CD4-positive, alpha-beta T cell treated with Interleukin-12 subunit alpha and Interleukin-12 subunit beta, for 1 hour (primary cell): ENCODE measurements at places on chromosomes 7 and 10.

- no peak for DNase-seq
These were observed 17.5 kb downstream of the ADRB1 start for GRCh38 chr10:114061148-114061547.

GRCh38 chr10:67088036-67088435 lies 162.2 kb downstream of the LRRTM3 start:
- no peak for DNase-seq

- DNase-seq = no peak
These were observed 130.7 kb upstream of the CELF2 start for GRCh38 chr10:10886861-10887531.

DNA sequence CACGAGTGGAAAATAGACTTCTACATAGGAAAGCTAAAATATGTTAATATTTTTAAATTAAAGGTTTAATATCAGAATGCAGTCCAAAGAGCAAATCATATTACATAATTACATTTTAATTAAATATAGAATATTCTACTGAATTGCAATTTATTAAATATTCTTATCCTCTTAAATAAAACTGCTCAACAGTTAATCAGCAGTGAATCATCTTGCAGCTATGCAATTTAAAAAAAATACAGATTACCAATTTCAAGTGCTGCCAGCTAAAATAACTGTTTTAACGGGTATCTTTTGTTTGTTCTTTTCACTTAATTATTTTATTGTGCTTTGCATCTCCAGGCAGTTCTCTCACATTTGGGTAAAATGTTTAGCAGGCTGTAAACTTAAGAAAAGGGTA lies 82.2 kb downstream of the ZNRF2 start:
- no peak for DNase-seq

- no peak for DNase-seq
These were observed 66.1 kb upstream of the CYP2C18 start for GRCh38 chr10:94617389-94617944.

GRCh38 chr10:133195096-133195495 lies 34.9 kb upstream of the UTF1 start:
- DNase-seq = no peak

DNA sequence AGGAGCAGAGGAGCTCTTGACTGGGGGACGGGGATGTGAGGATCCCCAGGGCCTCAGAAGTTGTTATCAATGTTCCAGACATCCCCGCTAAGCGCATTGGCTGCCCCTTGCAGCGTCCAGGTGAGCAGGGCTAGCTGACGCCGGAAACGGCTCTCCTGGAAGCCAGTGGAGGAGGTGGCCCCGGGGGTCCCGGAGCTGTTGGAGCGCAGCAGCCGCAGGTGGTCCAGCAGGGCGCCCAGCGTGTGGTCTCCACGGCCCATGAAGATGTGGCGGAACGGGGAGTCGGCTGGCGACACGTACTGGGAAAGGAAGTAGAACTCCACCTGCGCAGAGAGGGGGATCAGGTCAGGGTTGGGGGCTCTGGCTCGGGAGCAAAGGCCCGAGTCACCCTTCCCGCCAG lies 8.5 kb downstream of the MOSPD3 start:
- DNase-seq = no peak

- DNase-seq = no peak
These were observed 92.2 kb downstream of the AVL9 start for GRCh38 chr7:32587411-32587948.

- DNase-seq = peak; percentile 69
These were observed 134.3 kb downstream of the PRKCQ start for GRCh38 chr10:6445671-6446316.

DNA sequence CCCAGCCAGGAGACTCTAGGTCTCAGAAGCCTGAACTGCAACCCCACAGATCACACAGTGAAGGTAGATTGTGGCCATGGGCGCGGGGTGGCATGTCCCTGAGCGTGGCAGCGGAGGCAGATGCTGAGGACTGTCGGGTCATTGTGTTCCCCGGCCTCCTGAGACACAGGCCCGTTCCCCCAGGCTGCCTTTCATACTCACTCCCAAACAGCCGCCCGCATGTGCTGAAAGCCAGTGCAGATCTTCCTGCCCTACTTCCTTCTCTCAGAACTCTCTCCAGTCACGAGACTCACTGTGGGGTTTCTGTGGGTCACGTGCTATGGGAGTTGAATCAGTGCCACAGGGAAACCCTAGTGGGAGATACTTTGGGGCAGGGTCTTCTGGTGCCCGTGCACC lies 48.0 kb downstream of the ZNF467 start:
- DNase-seq = no peak

DNA sequence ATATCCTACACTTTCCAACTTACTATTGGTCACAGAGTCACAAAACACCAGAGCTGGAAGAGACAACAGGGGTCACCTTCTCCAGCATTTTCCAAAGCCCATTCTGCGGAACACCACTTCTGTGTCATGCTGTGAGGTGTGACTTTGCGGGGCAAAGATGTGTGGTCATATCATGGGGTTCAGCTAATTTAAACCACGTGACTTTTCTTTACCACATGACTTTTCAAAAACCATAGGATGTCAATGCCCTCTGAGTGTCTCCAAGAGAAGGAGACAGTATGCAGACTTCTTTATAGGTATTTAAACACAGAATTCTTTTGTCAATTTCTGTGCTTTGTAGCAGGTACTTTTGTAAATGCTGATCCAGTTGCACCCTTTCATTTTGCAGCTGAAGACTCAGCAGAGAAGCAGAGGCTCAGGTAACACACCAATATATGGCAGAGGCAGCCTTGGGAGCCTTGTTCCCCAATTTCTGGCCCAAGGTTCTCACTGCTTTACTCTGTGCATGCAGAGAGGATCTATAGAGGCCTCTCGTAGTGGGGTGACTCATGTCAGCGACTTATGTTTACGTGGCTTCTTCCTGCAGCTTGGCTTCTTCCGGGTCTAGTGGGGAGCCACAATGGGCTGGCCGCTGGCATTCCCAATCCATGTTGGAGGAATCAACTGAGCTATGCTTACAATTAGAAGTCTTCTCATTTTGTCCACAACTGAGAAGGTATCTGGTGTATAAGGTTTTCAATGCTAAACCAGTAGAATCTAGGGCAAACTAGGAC lies 104.0 kb upstream of the RHOBTB1 start:
- DNase-seq = no peak

- DNase-seq = no peak
These were observed 43.6 kb downstream of the RAB11FIP2 start for GRCh38 chr10:118003126-118003525.

- DNase-seq = no peak
These were observed at the start of gene CTTNBP2 for GRCh38 chr7:117873310-117874190. CTTNBP2 (minus strand) TSS chr7:117873441; CDS start chr7:117873415, 26 bp downstream.

DNA sequence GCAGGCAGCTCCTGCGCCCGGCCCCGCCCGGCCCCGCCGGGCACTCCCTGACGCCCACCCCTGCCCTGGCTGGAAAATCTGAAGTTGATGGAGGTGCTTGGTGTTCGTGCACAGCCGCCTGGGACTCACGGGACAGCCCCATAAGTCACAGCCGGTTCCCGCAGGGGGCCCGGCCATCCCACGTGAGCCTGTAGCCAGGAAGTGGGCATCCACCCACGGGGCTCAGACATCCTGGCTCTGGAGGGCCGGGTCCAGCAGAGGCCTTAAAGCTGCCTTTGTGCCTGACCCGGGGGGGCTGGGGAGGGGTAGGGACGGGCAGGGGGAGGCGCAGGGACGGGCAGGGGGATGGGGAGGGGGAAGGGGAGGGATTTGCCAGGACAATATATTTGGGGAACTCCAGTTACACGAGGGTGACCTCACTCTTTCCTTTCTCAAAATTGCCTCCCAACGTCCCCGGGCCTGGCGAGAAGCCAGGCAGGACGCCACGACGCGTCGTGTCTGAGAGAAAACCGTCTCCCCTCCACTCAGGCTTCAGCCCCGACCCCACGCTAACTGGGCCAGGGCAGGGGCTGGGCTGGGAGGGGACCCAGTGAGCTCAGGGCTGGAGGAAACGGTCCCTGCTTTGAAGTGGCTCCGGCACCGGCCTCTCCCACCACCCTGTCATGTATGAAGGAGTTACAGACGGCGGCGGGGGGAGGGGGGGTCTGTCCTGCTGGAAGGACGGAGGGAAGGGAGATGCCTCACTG lies 82.1 kb upstream of the PDGFA start:
- DNase-seq = peak; percentile 89

- no peak for DNase-seq
These were observed 234.1 kb downstream of the PTEN start for GRCh38 chr10:88097536-88097935.

DNA sequence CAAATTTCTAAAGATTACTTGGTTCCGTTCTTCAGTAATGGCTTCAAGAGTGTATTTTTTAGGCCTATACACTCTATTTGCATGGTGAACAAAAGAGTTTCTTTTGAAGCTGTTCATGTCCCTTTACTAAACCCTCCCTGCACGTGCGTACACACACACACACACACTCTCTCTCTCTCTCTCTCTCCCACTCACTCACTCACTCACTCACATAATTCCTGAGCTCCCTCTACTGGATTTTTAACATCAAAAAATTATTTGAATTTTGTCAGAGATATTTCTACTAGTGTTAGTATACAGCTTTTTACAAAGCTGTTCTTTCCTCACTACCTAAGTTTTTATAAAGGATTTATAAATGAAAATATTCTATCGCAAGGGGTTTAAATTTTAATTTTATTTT lies 85.9 kb downstream of the UBE3C start:
- DNase-seq = no peak

DNA sequence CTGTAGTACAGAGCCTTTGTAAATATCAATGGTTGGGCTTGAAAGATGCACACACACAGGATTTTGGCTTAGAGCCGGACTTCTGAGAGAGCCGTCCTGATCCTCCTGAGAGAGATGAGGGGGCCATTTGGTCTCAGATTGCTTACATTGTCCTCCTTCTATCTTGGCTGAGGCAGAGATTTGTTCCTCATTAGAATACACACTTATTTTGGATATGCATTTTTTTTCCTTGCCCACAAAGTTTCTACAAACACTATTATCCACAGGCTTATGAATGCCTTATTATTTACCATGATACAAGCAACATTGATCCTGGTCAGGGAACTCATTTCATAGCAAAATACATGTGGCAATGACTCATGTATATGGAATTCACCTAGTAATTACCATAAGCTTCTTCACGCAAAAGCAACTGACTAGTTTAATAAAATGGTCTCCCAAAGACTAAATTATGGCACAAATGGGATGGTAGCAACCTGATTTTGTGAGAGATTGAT lies 175.3 kb downstream of the MDFIC start:
- no peak for DNase-seq

- no peak for DNase-seq
These were observed 46.1 kb downstream of the TNPO3 start for GRCh38 chr7:129008645-129009414.

DNA sequence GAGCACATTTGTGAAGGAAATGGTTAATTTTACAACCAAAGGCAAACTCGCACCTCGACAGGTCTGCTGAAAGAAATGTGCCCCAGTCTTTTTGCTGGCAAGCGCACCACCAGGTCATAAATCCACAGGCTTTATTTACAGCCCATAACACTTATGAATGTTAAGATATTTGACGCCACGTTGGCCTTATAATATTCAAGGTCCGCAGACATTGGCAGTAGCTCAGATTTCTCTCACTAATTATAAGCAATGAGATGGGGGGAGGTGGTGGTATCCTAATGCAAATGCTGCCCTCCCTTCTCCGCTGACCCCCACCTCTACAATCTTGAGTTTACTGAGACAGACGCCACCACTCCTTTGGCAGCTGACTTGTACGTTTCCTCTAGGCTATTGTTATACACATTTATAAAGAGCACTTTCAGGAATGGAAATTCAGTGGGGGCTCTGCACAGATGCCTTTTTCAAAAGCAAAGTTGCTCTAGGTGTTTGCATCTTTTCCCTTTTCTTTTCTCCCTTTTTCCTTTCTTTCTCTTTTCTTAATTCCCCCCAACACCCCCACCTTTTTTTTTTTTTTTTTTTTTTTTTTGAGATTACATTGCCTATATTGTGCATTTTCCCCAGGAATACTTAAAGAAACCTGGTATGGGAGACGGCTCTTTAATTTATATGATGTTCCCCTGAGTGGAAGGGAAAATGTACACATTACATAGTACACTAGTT lies 6.7 kb downstream of the TCF7L2 start:
- DNase-seq = no peak

DNA sequence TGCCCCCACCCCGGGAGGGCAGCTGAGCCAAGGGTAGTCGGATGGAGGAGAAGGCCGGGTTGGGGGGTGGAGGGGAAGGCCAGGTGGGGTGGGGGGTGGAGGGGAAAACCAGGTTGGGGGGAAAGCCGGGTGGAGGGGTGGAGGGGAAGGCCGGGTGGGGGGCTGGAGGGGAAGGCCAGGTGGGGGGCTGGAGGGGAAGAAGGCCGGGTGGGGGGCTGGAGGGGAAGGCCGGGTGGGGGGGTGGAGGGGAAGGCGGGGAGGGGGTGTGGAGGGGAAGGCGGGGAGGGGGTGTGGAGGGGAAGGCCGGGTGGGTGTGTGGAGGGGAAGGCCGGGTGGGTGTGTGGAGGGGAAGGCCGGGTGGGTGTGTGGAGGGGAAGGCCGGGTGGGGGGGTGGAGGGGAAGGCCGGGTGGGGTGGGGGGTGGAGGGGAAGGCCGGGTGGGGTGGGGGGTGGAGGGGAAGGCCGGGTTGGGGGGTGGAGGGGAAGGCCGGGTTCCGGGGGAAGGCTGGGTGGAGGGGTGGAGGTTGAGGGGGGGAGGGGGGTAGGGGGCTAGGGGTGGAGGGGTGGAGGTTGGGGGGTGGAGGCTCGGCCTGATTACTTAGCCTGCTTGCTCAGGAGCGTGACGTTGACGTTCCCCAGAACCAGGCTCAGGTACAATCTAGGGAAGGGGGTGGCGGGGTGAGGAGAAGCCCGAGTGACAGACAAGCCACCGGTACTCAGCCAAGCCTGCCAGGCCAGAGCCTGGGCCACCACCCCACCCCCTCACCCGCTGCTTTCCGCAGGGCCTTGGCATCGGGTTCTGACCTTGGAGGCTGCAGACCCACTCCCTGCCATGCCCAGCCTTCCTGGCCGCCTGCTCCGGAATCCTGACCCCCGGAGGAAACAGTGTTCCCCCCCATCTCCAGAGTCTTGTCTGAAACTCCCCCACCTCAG lies 5.6 kb downstream of the TMEM120A start:
- DNase-seq = no peak

- no peak for DNase-seq
These were observed 47.5 kb downstream of the TASOR2 start for GRCh38 chr10:5732141-5732540.

DNA sequence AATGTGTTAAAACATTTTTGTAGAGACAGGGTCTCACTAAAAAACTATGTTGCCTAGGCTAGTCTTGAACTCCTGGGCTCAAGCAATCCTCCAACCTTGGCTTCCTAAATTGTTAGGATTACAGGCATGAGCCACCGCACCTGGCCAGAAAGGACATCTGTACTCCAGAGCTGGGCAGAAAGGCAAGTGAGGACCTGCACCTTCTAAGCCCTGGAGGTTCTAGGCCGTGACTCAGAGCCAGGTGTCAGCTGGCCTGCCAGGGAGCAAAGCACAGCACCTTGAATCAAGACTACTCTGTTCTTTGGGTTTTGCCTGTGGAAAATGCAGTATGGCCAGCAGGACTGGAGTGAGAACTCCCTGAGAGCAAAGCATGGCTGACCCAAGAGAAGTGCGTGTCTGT lies 396.5 kb downstream of the ADRA2A start:
- no peak for DNase-seq

GRCh38 chr10:14532473-14533251 lies 201.9 kb upstream of the FRMD4A start:
- DNase-seq = no peak

GRCh38 chr10:103476046-103476768 lies 2.8 kb downstream of the CALHM3 start:
- no peak for DNase-seq
